ENCODE measurements at places on chromosomes 3 and 15.

- no peak for DNase-seq
Observed at GRCh38 chr15:39669661-39670060, 88.8 kb downstream of the THBS1 start.

DNA sequence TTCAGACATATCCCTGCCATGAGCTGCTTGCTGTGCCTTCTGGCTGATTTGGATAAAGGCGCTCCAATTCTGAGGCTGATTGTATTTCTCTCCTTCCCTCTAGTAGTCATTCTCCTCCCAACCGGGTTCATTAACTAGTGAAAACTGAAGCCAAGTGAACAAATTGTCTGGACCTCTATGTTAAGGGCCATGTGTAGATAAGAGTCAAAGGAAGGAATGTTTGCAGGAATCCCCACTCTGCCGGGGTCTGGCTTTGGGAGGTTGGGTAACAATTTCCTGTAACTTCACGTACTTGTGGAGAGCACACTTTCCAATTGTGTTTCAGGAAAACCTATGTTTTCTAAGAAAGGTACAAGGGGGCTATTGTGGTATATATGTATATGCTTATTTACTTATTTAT, 38.2 kb upstream of the SUCLG2 start:
- no peak for DNase-seq

DNA sequence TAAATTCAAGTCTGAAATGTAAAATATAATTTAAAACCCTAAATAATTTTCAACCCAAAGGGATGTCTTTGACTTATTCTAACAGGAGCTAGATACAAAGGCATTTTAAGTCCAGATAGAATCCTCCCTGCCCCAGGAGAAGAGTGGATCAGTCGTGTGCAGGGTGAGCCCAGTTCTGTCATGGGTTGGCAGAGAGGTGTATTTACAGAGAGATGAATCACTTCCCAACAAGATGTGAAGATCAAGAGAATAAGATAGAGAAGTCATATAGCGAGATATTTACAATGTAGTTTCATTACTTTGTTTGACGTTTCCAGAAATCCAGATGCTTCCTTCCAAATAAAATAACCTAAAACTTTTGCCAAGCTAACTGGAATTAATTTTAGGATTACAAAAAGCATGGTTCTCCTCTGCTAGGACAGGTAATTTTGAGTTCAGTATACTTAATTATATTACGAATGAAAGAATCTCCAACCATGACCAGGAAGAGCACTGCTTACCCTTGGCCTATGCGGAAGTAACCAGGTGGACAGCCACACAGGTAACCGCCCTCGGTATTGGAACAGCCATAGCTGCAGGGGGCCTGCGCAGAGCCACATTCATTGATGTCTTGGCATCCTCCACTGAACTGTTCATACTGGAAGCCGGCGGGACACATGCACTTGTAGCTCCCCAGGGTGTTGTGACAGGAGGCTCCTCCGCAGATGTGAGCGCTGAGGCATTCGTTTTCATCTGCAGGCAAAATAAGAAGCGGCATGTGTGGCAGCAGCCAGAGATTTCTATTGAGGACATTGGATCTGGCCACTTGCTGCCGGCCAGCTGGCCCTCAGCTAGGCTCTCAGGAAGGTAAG, 84.0 kb downstream of the DUT start:
- no peak for DNase-seq

GRCh38 chr3:194985031-194985578, 285.9 kb downstream of the XXYLT1 start:
- no peak for DNase-seq

DNA sequence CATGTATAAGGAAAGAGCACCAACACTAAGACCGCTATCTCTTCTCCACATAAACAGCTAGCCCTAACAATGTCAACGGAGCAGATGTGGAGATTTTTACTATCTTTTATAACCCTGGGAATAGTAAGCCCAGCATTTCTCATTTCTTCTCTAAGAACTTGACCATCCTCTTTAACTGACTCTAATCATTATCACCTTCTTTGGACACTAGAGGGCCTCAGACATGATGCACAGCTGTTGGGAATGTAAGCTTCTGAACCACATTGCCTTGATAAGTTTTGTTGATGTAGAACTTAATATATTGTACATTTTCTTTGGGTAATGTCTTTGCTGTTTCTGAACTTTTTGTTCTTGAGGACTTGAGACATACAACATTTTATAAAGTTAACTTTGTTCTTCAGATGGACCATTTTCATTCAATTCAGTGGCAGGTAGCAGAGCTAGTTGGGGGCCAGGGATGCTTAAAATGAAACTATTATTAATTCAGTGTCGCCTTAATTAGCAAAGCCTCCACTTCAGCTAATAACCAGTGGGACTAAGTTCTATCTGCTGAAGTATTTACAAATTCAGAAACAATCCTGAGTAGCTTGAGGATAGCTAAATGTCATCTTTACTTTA, 9.6 kb upstream of the TAGLN3 start:
- peak; percentile 71 for DNase-seq

Data from NCI-H1436 (cell line).